ENCODE measurements at places on chromosomes 6 and 20.

DNA sequence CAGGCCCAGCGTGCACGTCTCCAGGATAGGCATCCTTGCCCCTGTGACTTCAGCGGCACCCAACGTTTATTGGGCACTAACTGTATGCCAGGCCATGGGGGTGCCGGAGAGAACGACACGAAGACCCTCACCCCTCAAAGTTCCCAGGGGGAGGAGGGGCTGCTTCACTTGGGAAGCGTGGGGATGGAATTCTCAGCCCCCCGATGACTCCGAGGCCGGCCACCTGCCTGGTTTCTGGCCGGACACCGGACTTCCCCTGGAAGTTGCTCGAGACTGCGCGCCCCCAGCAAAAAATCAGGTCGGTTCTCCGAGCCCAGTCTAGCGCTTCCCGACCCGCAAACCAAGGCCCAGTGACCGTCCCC lies 275 bp upstream of the MAVS start:
- no peak for DNase-seq

- DNase-seq = no peak
Observed at GRCh38 chr6:67986694-67987232, 648.3 kb upstream of the ADGRB3 start.

DNA sequence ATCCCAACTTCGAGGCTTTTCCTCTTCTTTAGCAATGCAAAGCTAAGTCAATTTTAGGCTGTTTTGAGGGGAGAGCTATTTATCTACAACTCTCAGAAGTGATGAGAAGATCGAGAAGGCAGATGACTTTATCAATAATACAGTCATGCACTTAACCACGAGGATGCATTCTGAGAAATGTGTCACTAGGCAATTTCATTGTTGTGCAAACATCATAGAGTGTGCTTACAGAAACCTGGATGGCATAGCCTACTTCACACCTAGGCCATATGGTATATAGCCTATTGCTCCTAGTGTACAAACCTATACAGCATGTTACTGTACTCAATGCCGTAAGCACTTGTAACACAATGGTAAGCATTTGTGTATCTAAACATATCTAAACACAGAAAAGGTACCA lies 66.6 kb downstream of the PRND start:
- no peak for DNase-seq

DNA sequence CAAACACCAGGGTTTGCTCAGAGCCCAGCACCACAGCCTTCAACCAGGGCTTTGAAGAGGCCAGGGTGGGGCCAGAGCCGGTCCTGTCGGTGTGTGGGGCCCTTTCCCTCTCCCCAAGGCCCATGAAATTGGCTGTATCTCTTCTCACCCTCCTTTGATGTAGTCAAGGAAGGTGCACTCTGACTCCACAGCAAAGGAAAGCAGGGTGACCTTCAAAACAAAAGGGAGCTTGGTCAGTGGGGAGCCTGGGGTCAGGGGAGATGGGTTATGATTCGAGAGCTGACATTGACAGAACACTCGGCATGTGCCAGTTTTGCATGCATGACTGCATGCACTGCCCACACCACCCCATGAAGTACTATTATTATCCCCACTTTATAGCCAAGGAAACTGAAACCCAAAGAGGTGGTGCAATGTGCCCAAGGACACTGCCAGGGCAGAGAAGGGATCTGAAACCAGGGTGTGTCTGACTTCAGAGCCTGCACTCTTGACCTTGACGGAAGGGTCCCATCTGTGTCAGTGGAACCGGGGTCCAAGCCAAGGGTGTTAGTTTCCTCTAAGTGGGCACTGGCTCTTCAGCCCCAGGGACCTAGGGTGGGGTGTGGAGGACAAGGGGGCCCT lies 55.4 kb downstream of the RAB44 start:
- DNase-seq = no peak

- no peak for DNase-seq
Observed at GRCh38 chr6:145883263-145883662, 68.7 kb upstream of the FBXO30 start.

DNA sequence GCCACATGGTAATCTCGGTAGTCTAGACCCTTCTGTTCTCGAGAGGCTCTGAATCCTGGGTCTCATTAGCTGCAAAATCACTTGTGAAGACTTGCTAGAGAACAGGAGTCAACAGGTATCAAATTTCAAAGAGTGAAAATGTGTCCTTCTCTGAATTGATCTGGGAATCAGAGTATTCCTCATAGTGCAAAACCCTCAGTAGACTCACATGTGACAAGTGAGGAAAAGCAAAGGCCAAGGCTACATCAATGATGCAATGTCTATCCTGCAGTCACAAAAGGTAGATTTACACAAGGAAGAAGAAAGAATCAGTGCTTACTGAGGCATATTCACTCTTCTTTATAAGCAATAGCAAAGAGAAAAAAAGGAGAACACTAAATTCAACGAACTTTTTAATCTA lies 1220.0 kb upstream of the GJE1 start:
- no peak for DNase-seq

GRCh38 chr6:33851959-33852358 lies 48.2 kb upstream of the MLN start:
- DNase-seq = no peak

GRCh38 chr20:44739942-44740341 lies 5.7 kb upstream of the KCNK15 start:
- DNase-seq = no peak

GRCh38 chr20:54820392-54820791 lies 345.0 kb downstream of the DOK5 start:
- DNase-seq = no peak

GRCh38 chr6:15131651-15132061 lies 114.2 kb upstream of the JARID2 start:
- DNase-seq = no peak

DNA sequence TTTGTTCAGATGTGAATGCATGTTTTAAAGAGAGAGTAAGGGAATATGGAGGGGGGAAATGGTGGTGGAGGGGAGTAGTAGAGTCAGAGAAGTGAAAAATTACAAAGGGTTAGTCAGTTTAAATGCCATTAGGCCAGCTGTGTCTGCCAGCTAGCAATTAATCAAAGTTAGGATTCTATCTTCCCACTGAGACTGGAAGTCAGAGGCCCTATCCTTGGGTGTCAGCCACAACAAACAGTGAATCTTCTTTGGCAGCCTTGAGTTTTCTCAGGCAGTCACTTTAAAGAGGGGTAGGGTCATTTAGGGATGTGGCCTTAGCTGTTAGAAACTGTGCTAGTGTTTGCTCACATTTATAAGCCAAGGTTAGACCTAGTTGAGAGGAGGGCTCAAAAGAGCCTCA lies 120.5 kb upstream of the BTBD3 start:
- no peak for DNase-seq

DNA sequence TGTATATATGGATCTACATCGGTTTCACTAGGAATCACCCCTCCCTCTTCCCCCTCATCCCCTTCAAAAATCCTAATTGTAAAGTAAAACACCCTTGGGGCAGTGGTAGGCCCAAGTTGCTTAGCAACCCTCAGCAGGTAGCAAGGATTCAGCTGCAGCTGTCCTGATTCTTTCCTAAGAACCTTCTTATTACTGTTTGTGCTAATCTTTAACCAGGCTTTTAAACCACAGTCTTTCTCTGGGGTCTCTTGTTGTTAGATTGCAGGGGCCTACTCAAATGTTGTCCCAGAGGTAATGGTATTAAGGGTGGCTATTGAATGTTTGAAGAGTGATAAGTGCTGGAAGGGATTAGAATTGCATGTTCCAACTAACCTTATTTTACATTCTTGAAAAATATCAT lies 46.4 kb downstream of the PRL start:
- no peak for DNase-seq

- no peak for DNase-seq
Observed at GRCh38 chr20:37362231-37362792, 16.4 kb downstream of the SRC start.

Measured in cortex of kidney (tissue), 1 donor.